ENCODE measurements at places on chromosomes 6 and 20.

DNA sequence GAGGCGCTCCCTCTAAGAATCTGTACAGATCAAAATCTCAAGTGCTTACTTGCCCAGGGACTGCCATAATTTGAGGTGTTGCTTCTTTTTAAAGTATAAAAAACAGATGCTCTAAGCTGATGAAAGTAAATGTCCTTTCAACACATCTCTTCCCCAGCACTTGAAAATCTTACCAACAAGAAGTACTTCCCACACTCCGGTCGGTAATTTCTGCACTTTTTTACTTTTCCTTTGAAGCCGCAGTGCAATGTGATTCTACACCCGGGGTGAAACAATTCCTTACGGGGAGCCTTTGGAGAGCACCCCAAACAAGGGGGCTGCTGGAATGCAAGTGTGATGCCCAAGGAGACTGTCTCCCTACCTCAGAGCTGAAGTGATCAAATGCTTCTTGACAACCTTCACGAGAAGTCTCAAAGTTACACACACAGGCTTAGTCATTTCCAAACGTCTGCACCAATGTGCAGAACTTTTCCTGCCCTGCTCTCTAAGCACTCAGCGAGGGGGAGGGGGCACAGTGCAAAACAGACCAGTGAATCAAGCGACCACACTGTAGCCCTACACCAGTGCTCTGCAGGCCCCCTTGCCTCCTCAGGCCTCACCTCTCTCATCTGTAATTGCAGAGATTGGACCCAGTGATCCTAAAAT, 56.7 kb downstream of the ATXN1 start:
- DNase-seq, result no peak

GRCh38 chr6:138945354-138945753, 42.7 kb downstream of the REPS1 start:
- no peak for DNase-seq

DNA sequence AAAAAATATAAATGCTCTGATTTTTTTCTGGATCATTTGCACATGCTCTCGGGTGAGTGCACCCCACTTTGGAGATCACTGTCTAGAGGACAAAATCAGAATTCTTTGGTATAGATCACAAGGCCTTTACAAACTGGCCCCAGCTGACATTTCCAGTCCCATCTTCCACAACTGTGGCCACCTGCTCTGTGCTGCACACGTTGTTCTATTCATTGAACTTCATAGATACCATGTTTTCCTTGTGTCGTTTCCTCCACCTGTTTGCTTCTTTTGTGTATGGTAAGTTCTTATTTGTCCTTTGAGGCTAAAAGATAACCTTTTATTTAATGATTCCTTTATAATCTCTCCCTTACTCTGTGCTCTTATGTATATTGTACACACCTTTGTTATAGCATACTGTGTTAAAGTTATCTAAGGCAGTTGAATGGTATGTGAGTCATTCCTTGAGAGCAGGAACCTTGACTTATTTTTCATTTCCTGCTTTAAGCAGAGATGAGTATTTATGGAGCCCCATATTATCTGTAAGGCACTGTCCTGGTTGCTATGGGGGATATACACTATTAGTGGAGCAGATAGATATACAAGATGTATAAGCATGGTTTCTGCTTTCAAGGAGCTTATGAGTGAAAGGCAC, 12.0 kb upstream of the SLC17A5 start:
- DNase-seq, result no peak

DNA sequence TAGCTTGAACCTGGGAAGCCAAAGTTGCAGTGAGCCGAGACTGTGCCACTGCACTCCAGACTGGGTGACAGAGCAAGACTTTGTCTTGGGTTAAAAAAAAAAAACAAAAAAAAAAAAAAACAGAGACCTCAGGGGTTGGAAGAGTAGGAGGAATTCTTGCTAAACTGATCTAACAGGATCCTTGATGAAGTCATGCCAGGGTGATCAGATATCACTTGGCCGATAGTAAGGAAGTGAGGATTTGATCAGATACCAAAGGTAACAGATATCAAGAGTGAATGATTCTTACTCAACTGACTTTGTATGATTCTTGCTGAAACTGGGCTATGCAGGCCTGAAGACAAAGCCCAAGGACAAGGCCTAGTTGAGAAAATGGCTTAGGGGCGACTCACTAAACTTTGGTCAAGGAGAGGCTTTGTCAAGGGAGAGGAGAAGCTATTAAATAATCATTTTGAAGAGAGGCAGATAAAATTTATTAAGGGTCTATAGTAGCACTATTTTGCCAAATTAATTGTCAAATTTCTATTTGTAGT, 624.7 kb downstream of the UTRN start:
- no peak for DNase-seq

DNA sequence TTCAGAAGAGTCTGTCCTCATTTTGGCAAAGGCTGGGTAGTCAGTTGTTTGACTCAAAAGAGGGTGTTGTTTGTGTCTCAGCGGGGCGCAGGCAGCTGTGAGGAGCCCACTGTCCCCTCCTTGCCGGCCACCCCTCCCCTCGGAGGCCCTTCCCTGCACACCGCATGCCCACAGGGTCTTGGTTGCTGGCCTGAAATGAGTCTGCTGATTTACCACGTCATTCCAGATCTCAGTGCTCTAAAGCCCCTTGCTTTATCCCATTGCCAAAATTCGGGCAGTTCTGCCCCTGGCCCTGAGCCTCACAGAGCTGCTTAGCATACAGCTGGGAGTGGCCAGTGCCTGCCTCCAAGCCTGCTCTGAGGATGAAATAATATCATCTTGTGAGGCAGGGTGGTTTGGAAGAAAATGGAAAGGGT, 220.7 kb downstream of the UST start:
- no peak for DNase-seq

DNA sequence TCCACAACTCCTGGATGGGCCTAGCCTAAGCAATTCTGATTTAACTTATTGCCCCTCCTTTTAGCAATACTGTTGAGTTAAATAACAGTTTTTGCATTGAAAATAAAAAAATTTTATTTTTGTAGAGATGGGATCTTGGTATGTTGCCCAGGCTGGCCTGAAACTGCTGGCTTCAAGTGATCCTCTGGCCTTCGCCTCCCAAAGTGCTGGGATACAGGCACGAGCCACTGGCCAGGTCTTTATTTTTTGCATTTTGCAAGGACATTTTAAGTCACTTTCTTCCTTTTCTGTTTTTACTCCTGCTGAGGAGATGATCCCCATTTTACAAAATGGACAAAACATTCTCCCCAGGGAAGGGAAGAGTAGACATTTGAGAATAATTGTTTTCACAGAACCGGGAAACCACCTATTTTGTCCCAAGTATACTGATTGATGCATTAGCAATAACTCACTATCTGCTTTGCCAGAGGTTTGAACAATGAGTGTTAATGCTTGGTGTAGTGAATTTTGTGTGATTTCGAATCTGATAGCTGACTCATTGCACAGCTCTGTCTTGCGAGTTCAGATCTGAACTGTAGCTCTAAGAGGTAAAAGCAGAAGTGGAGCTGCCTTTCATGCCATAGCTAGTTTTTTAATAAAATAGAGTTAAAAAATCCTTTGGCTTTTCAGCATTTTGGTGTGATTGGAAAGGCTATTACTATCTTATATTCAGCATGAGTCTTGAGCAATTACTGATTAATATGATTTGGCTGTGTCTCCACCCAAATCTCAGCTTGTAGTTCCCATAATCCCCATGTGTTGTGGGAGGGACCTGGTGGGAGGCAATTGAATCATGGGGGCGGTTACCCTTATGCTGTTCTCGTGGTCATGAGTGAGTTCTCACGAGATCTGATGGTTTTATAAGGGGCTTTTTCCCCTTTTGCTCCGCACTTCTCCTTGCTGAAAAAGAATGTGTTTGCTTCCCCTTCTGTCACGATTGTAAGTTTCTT, 20.9 kb downstream of the IGF2R start:
- no peak for DNase-seq

DNA sequence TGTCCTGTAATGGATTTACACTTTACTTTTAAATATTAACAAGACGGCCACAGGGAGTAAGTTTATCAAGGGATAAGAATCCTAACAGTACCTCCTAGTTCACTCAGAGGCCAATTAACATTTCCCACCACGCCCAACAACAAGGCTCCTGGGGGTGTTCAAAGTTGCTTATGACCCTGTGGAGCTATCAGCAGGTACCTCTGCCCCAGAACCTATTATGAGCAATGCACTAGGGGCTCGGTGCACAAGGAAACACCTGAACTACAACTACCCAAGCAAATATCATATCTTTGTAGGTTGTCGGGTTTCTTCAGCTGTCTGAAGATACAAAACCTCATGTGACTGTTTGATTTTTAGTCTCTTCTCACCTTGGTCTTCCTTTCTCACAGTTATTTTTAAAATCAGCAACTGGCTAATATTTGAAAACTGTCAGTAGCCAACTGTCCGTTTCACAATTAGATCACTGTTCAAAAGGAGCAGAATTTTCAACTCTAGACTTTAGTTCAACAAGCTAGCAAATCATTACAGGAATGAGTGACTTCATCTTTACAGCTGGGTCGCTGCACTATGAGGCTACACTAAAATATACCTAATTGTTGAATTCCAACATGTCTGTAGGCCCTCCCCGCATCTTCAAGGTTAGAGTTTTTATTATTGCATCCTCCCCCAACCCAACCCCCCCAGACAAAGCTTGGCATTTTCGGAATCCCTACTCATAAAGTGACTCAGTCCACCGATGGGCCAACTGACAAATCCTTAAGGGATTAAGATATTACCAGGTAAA, 38.1 kb downstream of the B4GALT5 start:
- DNase-seq, result no peak

DNA sequence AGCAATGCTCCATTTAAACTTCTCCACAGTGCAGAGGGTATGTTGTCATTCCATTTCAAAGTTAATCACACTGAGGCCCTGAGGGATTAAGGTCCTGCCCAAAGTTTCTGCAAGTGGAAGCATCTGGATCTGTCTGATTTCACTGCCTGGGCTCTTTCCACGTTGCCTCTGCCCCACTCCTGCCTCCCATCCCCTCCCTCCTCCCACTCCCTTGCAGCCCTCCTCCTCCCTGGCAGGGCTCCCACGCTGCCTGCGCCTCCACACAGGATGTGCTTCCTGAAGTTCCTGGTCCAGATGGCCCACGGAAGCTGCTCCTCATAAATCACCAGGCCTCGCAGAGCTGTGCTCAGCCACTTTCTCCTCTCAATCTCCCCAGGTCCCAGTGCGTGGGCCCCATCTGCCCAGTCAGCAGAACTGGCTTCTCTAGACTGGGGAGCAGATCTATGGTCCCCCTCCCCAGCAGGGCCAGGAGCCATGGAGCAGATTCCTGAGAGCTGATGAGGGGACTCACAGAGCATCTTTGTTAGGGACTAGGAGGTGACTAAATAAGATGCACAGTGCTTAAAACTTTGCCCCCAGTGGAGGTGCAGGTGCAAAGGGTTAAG, 65.4 kb upstream of the MAFB start:
- no peak for DNase-seq

DNA sequence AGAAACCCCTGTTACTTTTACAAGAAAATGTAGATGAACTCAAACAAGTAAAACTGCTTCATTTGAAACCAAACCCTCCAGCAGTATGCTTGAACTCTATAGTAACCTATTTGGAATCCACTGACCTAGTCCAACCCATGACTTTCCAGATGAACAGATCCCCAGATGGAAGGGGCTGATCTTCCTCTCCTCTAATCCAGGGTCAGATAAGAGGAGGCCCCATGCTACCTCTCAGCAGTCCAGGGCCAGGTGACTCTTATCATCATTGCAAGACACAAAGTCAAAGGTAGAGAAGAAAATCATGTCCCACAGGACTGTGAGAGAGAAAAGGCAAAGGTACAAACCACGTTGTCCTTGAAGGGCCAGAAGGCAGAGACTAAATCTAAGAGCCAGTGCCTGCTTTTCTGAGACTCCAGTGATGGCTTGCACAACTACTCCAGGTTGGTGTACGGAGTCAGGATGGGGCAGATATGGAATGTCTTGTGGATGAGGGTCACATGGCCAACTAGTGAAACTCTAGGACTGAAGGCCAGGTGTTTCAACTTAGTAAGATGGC, 81.4 kb upstream of the MYLIP start:
- DNase-seq, result no peak

DNA sequence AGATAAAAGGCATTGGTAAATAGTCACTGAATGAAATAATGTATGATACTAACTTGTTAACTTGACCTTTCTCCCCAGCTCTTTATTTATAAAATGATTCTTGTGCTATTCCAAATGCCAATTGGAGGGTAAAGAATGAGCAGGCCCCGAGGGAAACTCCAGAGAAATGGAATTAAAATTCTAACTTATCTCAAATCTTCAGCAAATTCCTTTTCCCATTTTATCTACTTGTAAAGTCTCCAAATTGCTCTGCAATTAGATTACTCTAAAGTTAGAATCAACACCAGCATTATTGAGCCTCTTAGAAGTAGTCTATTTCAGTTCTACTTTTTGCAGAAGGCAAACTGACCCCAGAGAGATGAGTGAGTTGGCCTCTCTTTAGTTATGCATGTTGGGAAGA, 165.9 kb upstream of the PREP start:
- DNase-seq, result no peak

- no peak for DNase-seq
Observed at GRCh38 chr20:47701612-47702011, 83.7 kb downstream of the SULF2 start.

- no peak for DNase-seq
Observed at GRCh38 chr6:121522771-121523386, 87.4 kb downstream of the GJA1 start.

DNA sequence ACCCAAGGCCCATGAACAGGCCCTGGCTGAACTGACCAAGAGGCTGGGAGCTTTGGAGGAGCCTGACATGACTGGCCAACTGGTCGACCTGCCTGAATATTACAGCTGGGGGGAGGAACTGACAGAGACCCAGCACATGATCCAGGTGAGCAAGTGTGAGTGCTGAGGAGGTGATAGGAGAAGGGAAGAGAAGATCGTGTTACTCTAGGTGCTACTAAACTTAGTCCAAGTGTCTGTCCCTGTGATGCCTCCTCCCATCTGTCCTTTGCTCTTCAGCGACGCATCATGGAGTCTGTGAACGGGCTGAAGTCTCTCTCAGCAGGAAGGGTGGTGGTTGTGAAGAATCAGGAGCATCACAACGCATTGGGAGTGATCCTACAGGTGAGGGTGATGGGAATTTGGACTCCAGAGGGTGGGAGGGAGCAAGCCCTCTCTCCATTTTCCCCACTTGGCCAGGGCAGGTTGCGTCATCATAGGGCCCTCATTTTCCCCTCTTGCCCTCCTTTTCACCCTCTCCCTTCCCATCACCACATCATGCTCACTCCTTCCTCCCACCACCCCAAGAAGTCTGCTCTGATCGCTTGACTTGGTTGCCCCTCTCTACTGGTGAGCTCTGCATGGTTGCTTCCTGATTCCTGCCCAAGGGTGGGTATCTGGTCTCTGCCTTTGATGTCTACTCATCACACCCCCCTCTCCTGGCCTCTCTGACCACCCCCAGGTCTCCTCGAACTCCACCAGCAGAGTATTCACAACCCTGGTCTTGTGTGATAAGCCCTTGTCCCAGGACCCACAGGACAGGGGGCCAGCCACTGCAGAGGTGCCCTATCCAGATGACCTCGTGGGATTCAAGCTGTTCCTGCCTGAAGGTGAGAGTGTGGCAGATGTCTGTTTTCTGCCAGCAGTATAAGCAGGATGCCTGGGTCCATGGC, 4.7 kb downstream of the DXO start:
- DNase-seq, result no peak

GRCh38 chr6:130222775-130223174, at the start of gene SAMD3:
Gene SAMD3, minus strand, starts transcription at chr6:130222951. Its CDS starts 7,678 bp downstream, at chr6:130215273.
- no peak for DNase-seq
